Uterus (tissue), 4 donors: ENCODE measurements at places on chromosomes 1 and 21. TPM values are rescaled to one million over a fixed set of nuclear protein-coding genes. Genes with fewer than 3 reads are reported as not detected.

DNA sequence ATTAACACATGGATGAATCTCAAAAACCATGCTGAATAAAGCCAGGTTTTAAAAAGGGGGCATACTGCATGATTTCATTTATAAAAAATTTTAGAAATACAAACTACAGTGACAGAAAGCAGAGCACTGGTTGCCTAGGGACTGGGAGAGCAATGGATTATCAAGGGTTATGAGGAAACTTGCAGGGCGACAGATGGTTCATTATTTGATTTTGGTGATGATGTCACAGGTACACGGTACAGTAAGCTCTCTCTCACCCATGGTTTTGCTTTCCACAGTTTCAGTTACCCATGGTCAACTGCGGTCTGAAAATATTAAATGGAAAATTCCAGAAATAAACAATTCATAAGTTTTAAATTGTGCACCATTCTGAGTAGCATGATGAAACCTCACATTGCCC lies 14.1 kb downstream of the VAMP4 start:
- DNase-seq = no peak

DNA sequence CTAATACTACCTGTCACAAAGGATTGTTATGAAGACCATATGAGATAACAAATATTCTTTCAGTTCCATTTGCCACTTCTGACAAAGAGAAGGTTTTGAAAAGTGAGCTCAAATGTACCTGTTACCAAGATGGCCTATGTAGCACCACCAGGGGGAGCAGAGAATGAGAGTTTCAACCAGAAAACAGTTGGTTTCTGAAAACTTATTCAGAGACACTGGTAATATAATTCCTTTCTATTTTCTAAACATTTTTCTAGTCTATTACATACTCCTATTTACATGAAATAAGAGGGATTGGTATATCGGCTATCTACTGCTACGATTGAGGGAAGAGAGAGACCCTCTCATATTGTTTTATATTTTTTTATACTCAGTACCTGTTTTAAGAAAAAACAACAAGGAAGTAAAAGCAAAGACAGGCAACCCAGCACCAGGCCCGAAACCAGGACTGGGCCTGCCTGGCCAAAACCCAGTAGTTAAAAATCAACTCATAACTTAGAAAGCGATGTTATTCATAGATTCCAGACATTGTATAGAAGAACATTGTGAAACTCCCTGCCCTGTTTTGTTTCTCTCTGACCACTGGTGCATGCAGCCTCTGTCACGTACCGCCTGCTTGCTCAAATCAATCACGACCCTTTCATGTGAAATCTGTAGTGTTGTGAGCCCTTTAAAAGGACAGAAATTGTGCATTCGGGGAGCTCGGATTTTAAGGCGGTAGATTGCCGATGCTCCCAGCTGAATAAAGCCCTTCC lies 48.3 kb downstream of the IL23R start:
- peak; percentile 17 for DNase-seq

The RHD gene
- not detected for total RNA-seq

The ETV3L gene
- not detected for total RNA-seq

The DNAJC6 gene
- 11.3 TPM for total RNA-seq

GRCh38 chr1:3068564-3069431 lies at the start of gene PRDM16:
Gene PRDM16, plus strand, starts transcription at chr1:3069203. Its CDS starts 57 bp downstream, at chr1:3069260.
- DNase-seq = no peak

DNA sequence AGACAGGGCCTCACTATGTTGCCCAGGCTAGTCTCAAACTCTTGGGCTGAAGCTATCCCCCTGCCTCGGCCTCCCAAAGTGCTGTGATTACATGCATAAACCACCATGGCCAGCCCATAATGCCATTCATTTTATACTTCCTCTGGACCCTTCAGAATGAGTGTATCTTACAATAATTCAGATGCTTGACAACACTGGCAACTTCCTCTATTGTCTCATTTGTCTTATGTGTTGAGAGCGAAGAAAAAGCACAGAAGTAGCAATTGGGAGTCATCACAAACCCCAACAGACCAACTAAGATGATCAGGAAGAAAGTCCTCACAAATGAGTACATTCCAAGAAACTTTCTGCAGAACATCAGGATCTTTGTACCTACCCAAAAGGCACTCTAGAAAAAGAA lies 191.9 kb downstream of the RERE start:
- no peak for DNase-seq

DNA sequence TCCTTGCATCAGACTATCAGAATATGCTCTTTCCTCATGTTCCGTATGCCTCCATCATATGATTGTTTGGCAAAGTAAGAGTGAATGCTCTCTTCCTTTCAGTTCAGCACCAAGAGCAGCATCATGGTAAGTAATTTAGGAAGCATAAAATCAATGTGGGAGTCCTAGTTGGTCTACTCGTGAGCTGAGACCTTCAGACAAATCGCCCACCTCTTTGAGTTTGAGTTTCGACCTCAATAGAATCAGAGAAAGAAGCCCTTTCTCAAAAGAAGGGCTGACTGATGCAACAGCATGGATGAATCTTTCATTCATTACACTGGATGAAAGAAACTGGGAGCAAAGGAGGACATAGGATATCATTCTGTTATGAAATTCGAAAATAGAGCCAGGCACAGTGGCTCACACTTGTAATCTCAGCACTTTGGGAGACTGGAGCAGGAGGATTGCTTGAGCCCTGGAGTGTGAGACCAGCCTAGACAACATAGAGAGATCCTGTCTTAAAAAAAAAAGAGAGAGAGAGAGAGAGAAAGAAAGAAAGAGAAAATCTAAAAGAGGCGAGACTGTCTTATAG lies 112.5 kb downstream of the ZC3H11B start:
- DNase-seq = no peak

DNA sequence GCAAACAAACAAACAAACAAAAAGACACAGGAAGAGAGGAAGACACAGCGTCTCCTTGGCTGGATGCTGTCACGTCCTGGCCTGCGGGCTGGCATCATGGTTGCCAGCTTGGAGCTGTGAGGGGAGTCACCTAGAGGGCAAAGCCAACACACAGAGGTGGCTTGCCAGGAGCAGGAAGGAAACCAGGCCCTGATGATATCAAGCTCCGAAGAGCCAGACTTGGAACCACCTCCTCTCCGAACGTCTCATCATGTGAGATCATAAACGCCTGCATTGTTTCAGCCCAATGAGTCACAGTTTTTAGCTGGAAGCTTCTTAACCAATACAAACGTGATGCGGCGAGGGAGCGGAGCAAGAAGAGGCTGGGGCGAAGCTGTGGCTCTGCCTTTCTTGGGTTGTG lies 8.7 kb downstream of the PLA2G2D start:
- DNase-seq = peak; percentile 32
